Erythroblast (primary cell): ENCODE measurements at places on chromosomes 4 and X.

DNA sequence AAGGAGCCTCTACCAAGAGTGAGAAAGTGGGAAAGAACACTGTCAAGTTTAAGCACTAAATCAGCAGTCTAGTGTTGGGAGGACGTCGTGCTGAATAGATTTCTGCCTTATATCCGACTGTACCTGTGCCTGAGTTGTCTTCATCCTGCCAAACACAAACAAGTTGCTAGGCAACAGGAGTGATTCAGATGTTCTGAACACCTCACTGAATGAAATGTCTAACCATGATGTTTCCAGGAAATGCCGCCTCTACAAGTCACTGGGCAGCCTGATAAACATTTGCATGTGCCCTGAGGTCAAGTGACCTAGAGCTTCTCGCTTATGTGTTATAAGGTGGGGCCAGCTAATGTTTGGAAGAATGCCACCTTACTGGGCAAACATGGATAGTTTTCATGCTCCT lies 37.9 kb downstream of the SGMS2 start:
- DNase-seq, result no peak

DNA sequence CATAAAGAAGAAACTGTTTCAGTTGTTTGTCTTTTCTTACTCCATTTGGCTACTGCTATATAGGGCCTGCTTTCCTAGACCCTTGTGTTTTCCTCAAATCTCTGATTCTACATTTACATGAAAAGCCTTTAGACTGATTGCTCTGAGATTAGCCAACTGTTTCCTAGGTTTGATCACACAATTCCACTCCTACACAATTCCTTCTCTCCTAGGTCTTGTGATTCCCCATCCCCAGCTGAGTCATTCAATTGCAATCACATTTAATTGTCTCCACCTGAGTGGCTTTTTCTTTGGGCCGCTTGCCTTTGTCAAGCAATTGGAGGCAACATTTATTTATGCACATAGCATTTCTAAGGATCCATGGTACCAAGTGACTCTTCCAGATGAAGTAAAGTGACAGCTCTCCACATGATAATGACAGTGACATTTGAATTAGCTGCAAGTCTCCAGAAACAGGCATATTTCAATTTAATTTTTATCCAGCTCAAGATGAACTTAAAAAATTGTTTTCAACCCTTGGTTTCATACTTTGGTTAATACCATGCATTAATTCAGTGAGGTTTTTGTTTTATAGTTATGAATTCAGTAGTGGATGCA lies 35.8 kb downstream of the ATXN3L start:
- DNase-seq, result no peak

- DNase-seq, result no peak
These were observed 6.9 kb upstream of the HAUS3 start for GRCh38 chr4:2248821-2249261.

GRCh38 chr4:48093991-48094416 lies 40.0 kb downstream of the TXK start:
- DNase-seq, result peak; percentile 24

DNA sequence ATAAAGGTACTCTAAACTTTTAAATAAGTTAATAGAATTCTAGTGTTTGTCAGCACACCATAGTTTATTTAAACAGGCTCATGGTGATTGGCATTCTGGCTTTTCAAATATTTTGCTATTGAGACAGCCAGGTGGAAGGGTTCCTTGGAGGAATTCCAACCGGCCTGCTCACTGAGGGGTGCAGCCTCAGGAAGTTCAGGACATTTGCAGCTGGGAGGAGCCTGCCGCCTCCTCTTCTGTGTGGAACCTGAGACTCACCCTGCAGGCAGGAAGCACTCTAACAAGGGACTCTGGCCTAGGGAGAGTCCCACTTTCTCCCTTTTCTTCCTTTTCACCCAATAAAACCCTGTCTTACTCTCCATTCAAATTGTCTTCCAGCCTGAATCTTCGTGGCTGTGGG lies 1328.0 kb downstream of the FSTL5 start:
- no peak for DNase-seq

GRCh38 chr4:111943796-111944203 lies 201.5 kb upstream of the FAM241A start:
- peak; percentile 13 for DNase-seq

DNA sequence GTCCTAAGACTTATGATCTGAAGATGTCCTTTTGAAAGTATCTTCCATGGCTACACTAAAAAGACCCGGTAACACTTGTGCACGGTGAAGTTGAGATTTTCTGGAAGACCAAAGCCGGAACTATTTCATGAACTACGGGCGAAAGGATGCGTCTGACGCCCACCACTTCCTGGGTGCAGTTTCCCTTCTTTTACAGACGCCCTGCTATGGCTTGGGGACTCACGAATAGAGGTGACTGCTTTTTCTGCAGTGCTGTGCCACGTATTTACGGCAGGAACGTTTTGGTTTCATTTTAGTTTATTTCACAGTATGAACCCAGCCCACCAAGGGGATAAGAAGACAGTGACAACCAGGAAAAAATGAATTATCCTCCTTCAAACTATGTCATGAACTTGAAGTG lies 180.4 kb downstream of the AFAP1 start:
- no peak for DNase-seq

- no peak for DNase-seq
These were observed 1639.6 kb upstream of the PCDH10 start for GRCh38 chr4:131509521-131509920.

DNA sequence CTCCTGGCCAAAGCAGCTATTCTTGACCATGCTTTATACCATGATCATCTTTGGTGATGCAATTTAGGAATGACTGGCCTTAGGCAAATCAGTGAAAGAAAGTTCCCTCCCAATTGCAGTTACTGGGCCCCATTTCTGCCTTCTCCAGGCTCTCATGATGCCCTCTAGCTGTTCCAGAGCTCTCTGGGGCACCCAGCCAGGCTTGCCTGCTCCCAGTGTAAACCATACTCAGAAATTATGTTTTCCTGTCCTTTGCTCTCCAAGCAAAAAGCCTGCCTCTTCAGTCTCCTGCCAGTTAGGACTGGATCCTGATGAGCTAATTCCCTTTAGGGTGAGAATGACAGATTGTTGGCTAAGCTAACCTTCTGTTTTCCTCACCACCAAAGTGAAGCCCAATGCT lies 85.3 kb upstream of the RBPJ start:
- DNase-seq, result no peak

DNA sequence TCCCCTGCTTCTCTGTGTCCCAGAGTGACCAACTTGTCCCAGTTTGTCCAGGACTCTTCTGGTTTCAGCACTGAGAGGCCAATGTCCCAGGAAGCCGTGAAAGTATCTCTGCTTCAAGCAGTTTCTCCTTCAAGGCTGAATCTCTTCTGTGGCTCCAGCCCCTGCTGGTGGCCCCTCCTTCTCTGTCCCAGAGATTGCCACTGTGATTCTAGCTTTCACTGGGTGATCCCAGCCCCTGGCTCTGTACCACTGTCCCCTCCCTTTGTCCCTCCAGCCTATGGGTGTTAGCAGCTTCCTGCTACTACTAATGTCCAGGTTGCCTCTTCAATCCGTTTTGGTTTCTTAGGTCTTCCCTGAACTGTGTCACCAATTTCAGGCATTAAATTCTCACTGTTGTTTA lies 70.5 kb downstream of the SOX3 start:
- DNase-seq, result no peak

DNA sequence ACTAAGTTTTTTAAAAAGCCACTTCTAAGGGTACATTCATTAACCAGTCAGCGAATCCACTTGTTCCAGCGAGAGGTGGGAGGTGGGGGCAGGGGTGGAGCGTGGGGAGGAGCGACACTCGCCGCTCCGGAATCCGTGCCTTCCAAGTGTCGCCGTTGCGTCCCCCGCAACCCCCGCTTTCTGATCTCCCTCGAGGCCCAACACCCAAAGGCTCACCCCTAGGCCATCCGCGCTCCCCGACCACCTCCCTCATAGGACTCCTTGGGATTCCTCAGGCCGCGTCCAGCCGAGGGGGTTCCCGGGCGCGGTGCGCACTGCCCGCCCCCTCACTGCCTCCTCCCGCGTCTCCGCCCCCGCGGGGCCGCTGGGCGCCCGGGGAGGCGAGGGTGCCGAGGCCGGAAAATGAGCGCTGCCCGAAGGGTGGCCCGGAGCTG lies 108.1 kb upstream of the STOX2 start:
- no peak for DNase-seq

DNA sequence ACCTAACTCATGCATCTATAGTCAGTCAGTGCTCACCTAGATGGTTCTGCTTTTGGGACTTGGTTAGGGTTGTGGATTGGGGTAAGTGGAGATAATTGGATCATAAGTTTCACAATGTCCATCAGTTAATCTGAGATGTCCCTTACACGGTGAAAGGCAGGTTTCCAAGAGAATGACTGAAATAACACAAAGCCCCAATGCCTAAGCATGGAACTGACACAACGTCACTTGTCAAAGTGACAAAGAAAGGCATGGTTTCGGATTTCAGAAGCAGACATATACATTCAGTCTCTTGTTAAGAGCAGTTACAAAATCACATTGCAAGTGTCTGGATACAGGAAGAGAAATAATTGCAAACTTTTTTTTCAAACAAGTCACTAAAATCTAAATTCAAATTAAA lies 1456.9 kb downstream of the TECRL start:
- DNase-seq, result no peak

GRCh38 chr4:82790060-82790660 lies 8.4 kb downstream of the SCD5 start:
- DNase-seq, result no peak

GRCh38 chr4:133775881-133776280 lies 425.7 kb downstream of the PABPC4L start:
- DNase-seq, result no peak

- DNase-seq, result no peak
These were observed 993.5 kb upstream of the PRKX start for GRCh38 chrX:4706961-4707360.

DNA sequence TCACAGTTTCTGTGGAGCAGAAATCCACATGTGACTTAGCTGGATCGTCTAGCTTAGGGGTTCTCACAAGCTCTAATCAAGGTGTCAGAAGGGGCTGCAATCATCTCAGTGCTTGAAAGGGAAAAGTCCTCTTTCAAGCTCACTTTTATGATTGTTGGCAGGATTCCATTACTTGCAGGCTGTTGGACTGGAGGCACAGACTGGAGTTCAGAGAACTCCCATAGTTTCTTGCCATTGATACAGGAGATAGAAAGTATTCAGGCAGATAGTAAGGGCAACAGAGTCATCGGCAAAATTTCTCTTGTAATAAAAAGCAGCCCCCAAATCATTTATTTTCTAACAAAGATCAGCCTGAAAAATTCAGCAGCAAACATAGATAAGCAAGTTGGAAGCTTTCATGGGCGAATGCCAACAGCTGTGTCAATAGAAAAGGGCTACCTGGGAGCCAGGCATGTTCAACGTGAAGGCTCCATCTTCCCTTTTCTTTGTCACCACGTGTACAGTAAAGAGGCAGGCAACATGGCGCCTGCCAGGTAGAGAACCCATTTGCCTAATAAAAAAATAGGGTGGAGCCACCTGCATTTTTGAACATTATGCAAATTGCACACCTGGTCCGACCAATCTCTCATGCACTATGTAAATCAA lies 64.4 kb downstream of the CXCL13 start:
- no peak for DNase-seq

DNA sequence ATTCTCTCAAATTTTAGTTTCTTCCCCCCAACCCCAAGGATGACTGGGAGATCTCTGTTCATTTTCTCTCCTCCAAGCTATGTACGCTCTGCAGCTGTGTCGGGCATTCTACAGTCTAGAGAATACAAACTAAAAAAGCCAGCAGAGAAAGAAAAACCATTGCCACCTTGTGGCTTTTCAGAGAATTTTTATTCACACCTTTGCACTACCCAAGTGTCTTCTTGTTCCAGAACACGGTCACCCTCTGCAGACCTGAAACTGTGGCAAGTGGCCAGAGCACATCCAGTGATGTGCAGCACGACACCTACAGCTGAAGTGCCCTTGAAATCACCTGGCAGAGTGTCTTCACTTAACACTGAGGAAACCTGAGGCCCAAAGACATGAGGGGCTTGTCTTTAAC lies 68.6 kb downstream of the CHST7 start:
- DNase-seq, result no peak

DNA sequence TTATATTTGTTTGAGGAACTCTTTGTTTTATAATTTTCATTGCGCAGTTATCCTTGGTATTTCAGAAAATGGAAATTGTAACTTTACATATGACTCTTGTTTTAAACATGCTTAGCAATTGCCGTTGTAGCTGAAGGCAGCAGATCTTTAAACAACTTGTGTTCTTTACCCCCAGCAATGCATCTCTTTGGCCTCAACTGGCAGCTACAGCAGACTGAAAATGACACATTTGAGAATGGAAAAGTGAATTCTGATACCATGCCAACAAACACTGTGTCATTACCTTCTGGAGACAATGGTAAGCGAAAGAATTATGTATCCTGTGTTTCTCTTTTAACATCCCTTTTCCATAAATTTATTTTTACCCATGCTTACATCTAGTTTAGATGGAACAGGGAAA lies 263.6 kb downstream of the DCTD start:
- no peak for DNase-seq

GRCh38 chr4:30770049-30770549 lies 49.9 kb downstream of the PCDH7 start:
- no peak for DNase-seq

DNA sequence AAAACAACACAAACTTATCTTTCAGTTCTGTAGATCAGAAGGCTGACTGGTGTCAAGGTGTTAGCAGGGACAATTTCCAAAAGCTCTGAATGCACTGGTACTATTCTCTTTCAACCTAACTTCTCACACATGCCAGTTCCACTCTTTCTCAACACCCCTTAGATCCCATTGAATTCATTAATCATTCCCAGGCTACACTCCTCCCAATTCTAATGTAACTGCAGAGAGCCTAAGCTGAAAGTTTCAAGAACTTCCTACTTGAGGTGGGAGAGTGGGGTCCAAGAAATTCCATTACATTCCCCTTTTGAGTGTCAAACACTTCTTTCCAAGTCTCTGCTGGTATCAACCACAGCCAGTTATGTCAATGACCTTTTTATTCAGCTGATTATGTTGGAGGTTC lies 142.0 kb downstream of the ADAMTS3 start:
- no peak for DNase-seq

DNA sequence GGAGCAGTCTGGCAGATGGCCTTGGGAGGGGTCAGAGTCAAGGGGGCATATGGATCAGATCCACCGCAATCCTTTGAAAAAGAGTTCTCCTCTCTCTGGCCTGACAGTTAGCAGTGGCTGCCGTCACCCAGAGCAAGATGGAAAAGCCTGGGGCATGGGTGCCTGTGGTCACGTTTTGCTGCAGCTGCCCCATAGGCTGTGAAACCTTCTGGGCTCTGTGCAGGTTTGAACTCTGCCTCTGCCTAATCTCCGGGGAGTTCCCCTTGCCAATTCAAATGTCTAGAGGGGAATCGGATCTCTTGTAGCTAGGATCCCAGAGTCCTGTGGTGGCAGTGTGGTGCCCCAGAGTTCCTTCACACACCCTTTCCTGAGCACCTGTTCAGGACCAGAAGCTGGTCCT lies 23.4 kb upstream of the ANKRD17 start:
- no peak for DNase-seq
